ENCODE measurements at places on chromosomes 2 and 18.

DNA sequence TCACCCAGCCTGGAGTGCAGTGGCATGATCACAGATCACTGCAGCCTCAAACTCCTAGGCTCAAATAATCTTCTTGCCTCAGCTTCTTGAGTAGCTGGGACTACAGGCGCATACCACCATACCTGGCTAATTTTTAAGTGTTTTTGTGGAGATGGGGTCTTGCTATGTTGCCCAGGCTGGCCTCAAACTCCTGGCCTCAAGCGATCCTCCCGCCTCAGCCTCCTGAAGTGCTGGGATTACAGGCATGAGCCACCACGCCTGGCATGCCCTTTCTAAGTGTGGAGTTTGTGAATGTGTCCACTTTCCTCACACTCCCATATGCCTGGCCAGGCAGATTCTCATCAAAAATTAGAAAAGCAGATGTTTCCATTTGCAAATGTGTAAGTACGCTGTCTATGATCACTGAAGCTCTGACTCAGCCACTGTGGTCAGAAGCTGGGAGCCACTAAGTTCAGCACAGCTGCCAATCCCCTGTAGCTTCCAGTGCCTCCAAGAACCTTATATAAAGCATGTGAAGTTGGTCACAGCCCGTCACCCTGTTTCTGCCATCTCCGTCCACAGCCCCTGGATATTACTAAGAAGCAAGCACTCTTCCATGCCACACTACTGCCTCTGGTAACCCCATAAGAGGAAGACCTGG lies 155.4 kb downstream of the FAM210A start:
- DNase-seq: no peak

DNA sequence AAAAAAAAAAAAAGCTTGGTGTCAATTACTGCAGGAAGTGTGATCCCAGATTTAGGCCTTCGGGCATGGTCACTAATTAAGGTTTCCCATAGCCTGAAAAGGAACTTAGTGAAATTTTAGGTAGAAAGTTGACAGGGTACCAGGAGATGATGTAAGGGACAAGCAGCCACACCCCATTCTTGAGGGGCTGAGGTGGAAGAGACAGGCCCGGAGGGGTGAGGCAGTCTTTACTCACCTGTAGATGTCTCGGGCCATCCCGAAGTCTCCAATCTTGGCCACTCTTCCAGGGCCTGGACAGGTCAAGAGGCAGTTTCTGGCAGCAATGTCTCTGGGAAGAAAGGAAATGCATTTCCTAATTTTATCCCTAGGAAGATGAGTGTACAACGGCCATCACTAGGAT lies 94.3 kb downstream of the CLIP4 start:
- DNase-seq: no peak

GRCh38 chr2:33500177-33500576 lies 23.7 kb downstream of the RASGRP3 start:
- no peak for DNase-seq

DNA sequence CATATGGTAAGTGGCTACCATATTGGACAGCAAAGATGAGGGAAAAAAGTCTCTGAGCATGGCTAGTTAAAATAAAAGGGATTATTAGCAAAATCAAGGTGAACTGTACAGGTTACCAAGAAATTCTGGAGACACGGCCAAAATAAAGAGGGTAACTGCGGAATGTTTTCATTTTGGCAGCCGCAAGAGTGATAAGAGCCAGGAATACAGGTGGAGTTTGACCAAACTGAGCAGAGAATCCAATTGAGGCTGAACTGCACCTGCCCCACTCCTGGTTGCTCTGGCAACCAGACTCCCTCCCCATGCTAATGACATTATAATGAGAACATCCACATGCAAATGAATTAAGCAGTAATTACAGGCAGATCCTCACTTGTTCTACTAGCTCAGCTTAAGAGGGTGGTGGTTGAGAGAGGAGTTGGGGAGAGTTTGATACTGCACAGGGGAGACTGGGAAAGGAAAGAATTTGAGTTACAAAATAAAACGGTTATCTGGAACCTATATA lies 18.8 kb upstream of the EPHA4 start:
- DNase-seq: no peak

GRCh38 chr2:26616706-26617587 lies 24.2 kb downstream of the CIB4 start:
- DNase-seq: no peak

- peak; percentile 15 for DNase-seq
Observed at GRCh38 chr2:222038067-222038802, 260.6 kb downstream of the PAX3 start.

- no peak for DNase-seq
Observed at GRCh38 chr2:191544461-191545062, 133.4 kb upstream of the NABP1 start.

DNA sequence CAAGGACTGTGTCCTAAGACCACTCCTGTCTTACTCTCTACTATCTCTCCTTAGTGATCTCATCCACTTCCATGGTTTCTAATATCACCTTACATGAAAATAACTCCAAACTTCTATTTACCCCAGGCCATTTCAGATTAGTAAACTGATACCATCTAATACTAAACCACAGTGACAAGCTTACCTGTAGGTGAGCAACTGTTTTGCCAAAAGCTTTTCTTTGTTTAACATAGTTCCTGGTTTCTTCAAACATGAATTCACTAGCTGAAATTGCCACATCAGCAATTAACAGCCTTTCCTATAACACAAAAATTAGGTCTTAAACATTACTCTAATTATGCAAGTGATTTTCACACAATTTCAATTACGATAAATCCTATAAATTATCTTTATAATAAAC lies 22.1 kb downstream of the ACADL start:
- DNase-seq: no peak

DNA sequence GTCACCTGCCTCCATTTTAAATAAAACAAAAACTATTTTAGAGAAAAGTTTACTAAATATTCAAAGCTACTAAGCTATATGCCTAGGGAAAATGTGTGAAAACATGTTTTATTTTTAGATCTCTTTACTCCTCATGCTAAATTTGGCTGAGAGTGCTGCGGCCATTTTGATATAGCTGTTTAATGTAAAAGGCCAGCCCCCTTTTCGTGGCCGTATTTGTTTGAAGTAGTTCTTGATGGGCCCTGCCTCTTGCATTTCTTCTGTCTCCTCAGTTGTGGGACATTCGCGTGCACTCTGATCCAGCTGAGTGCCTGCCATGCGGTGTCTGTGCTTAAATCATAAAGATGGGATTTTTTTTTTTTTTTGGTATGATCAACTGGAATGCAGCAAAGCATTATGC lies 64.0 kb downstream of the ZNF407 start:
- no peak for DNase-seq

DNA sequence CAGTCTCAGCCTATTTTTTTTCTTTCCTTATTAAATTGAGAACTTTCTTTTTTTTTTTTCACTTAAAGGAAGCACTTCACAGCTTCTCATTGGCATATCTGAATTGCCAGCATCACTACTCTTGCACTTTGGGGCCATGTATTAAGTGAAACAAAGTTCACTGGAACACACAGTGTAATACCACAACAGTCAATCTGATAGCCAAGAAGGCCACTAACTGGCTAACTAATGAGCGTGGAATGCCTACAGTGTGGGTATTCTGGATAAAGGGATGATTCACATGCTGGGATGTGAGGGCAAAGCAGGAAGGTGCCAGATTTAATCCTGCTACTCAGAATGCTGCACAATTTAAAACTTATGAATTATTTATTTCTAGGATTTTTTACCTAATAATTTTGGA lies 11.7 kb upstream of the C18orf63 start:
- DNase-seq: peak; percentile 67

Measured in HFFc6 (cell line).